ENCODE measurements at places on chromosomes 1 and 21.

- peak; percentile 42 for DNase-seq
Observed at GRCh38 chr1:11736746-11737639, 1.1 kb downstream of the AGTRAP start.

GRCh38 chr1:7407980-7408770 is 362.9 kb upstream of the VAMP3 start:
- DNase-seq = no peak

GRCh38 chr1:10108948-10109708 is 76.4 kb downstream of the UBE4B start:
- no peak for DNase-seq

DNA sequence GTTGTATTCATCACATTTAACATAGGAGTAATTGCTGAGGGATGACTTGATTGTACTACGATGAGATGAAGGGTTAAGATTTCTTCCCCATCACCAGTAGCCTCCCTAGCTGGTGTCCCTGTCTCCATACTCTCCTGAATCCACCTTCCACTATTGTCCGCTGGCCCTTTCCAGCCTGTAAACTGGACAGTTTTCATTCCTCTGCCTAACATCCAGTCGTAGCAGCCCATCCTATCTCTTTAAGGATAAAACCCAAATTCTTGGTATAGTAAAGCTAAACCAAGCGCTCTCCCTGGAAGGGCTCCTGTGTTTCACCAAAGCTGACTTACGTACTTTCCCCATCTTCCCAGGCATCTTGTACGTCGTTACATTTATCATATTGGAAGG is 670 bp downstream of the COX20 start:
- DNase-seq = peak; percentile 36

- no peak for DNase-seq
Observed at GRCh38 chr1:163399976-163400601, 78.3 kb downstream of the NUF2 start.
